ENCODE measurements at places on chromosomes 3 and 15.
A peak's percentile ranks its signal among the peaks of the same experiment; 100 is the strongest.

- no peak for DNase-seq
These were observed 935.2 kb downstream of the TBL1XR1 start for GRCh38 chr3:176262071-176262470.

DNA sequence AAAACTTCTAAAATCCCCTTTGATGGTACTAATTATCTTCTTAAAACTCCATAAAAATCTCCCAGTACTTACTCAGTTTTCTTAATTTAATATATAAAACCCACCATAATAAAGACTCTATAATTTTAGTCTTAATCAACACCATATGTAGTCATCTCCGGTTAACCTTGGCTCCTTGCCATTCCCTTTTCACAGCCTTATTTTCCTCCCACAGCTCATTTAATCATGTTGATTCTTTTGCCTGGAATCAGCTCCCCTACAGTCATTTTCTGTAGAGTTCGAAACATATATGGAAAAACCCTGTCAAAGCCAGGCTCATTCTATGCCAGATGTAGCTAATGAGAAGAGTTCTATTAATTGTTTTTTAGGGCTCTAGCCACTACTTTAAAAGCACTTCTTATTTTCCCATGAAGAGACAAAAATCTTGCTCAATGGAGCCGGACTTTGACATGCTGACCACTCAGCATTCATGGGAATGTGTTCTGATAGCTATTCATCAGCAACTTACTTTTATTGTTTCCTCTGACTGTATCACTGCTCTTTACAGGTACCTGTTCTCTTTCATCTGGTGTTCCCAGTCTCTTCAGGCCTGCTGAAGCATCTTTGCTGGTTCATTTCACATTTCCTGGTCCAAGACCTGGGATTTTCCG lies 573.4 kb downstream of the NAALADL2 start:
- peak; percentile 92 for DNase-seq

GRCh38 chr3:38646630-38647029 lies 2.9 kb downstream of the SCN5A start:
- DNase-seq: no peak

DNA sequence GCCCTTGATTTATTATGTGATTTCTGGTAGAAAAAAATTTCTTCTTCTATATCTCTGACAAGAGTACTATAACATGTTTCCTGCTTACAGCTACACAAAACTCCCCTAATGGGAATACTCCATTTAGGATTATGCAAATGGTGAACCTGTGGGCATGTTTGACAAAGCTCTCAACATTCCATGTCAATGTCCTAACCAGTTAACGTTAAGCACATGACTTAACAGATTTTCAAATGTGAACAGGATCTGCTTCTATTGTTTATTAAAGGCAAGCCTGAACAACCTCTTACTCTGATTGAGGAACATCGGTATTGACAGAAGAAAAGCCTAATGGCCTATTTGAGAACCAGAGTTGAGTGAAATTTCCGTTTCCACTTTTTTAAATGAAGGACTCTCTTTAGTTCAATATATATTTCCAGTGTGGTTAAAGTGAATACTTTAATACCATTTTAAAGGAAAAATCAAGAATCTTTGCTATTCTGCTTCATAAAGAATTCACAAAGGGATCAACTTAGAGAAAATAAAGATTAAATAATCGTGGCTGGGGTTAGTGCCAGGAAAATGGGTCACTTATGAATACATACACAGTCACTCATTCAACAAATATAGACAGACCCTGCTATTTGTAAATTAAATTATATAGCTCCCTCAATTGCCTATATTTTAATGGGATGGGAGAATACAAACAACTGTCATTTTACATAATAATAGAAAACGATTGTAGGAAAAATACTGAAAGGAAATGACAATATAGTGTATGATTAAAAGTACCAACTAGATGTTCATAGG lies 300.3 kb upstream of the CBLB start:
- DNase-seq: peak; percentile 57

GRCh38 chr15:88792342-88793282 lies 10.6 kb upstream of the ACAN start:
- no peak for DNase-seq

DNA sequence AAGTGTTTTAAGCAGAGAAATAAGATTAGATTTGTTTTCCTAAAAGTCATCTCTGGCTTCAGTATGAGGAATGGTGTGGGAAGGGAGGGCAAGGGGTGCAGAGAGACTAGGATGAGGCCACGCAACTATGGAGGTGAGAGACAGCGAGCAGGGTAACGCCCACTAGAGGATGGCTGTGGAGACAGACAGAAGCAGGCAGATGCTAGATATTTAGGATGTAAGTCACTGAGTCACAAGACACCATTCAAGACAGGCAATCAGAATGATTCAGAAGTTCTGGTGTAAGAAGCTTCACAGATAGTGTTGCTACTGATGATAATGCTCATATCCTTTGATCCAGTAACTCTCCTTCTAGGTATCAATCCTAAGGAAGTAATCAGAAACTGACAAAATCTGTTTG lies 19.1 kb downstream of the HSPBAP1 start:
- DNase-seq: no peak

DNA sequence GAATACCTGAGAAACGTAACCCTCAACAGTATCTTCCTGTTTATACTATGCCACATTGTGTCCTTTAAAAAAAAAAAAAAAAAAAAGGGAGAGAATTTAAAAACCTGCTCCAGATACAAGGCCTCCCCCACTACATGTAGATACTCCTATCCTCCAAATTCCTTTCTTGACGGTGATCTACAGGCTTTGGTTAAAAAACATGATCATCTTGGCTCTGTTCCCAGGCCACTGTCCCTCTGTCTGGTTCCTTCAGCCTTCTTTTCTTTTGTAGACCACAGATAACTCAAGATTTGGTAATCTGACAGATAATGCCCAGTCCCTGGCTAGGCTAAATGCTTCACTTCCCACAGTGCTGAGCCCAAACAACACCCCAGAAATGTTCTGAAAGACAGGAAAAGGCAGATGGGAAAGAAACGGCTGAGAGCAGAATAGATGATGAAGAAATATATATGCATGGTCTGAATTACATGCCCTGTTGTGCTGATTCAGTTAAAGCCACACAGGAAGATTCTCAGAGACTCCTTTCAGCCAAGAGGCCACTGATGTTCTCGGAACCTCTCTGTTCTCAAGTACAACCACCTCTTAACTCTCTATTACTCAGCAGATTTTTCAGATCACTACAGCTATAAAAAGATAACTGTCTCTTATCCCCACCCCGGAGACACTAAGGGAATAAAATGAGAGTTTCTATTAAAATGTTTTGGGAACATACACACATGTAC lies 48.3 kb downstream of the NPTN start:
- DNase-seq: no peak

DNA sequence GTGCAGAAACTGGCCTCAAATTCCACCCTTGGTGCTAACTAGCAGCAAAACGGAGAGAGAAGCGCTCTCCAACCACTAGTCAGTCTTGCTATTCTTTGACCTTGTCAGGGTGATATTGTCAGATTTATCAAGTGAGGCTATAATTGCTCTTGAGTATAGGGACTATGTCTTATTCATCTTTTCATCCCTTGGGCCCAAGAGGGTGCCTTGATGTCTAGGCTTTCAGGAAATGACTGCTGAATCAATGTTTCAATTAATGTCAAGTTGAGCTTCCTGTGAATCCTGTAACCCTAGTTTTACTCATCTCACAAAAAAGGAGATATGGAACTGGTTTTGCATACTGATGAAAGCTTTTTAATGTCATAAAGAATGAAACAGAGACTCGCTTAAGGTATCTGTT lies 701.3 kb downstream of the EDEM1 start:
- DNase-seq: no peak

- DNase-seq: no peak
These were observed 143.1 kb upstream of the LINGO1 start for GRCh38 chr15:77775837-77776236.

- no peak for DNase-seq
These were observed 685.3 kb downstream of the GRM7 start for GRCh38 chr3:7546253-7546652.

DNA sequence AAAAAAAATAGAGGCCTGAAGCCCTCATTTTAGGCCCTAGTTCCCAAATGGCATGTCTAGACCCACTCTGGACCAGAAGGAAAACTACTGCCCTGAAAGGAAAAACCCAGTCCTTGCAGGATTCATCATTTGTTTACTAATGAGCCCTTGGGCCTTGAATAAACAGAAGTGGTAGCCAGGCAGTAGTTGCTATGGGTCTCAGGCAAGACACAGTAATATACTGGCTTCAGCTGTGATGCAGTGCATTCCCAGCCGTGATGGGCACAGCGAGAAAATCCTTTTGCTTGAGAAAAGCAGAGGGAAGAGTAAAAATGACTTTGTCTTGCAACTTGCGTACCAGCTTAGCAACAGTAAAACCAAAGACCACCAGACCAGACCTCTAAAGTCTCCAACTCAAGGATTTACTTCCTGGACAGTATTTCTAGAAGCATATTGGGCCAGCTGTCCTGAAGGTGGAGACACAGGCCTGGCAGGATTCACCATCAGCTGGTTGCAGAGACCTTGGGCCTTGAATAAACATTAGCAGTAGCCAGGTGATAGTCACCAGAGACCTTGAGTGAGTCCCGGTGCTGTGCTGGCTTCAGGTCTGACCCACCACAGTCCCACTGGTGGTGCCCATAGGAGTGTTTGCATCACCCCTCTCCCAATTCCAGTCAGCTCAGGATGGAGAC lies 208.3 kb upstream of the SLITRK3 start:
- no peak for DNase-seq

DNA sequence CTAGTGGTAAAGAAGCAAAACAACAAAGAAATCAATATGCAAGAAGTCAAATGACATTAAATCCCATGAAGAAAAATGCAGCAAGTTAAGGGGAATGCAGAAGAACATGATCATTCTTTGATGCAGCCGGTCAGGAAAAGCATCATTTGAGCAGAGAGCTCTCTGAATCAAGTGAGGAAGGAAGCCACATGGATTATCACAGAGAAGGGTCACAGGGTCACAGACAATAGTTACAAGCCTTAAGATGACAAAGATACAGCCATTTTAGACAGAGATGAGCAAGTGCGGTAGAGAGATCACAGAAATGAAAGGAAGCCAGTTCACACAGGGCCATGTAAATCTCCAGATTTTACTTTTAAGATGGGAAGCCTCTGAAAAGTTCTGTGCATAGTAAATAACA lies 43.9 kb downstream of the UBE3A start:
- DNase-seq: no peak

DNA sequence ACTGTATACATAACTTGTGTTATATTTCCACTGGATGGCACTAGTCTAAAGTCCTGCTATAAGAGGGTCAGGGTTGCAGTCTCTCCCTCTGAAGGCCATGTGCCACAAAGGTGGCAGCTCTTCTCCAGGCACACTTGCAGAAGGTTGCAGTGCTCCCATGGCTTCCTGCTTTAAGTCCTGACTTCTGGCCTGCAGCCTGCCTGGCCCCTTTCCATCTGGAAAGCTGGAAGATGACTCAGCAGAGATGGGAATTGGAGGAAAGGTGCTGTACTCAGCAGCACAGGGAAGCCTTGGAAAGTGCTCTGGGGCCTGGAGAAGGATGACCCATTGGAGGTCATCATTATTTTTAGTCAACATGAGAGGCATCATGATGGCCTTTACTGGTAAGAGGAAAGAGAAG lies 40.9 kb upstream of the MRPL3 start:
- peak; percentile 21 for DNase-seq

DNA sequence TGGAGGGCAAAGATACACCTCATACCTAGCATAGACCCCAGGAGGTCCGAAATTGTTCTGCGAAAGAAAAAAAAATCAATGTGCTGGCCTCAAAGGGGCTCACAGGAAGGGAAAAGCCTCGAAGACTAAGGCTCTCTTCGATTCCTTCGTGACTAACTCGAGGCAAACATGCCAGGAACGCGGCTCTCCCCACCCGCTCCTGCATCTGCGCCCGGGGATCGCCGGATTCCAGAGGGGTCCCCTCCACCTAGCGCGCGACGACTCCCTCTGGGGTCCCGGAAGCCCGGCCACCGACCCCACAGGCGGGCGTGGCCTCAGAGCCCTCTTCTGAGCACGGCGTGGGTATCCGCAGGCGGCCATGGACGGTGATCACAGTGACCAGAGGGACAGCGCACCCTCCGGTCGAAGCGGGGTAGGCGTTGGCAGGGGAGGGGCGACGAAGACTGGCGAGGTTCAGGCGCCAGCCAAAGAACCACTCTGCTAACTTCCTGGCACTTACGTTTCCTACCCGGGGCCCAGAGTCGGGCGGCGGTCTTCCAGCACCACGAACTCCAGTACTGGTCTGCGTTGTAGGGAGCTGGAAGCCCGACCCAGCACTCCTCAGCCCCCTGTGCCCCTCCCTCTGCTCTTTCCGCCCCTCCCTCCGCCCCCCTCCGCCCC lies 515 bp upstream of the EIF3J start:
- DNase-seq: no peak

GRCh38 chr15:73368301-73369136 lies at the start of gene HCN4:
HCN4 (minus strand) TSS chr15:73368958; CDS start chr15:73368270, 688 bp downstream.
- peak; percentile 40 for DNase-seq

DNA sequence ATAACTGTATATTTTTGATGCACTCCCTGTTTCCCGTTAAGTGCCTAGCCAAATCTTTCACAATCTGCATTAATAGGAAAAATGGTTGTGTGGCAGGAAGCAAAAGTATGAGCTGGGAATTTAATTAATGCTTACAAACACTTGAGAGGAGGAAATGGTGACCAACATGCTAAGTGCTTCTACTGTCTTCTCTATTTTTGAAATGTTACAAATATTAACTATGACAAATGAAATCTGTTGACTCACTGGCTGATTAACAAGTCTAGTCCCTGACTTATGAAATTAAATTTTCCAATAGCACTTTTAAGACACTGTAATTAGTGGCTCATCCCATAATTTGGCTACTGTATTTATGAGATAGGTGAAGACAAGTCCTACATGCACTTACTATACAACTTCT lies 446.9 kb upstream of the DPPA4 start:
- DNase-seq: no peak

DNA sequence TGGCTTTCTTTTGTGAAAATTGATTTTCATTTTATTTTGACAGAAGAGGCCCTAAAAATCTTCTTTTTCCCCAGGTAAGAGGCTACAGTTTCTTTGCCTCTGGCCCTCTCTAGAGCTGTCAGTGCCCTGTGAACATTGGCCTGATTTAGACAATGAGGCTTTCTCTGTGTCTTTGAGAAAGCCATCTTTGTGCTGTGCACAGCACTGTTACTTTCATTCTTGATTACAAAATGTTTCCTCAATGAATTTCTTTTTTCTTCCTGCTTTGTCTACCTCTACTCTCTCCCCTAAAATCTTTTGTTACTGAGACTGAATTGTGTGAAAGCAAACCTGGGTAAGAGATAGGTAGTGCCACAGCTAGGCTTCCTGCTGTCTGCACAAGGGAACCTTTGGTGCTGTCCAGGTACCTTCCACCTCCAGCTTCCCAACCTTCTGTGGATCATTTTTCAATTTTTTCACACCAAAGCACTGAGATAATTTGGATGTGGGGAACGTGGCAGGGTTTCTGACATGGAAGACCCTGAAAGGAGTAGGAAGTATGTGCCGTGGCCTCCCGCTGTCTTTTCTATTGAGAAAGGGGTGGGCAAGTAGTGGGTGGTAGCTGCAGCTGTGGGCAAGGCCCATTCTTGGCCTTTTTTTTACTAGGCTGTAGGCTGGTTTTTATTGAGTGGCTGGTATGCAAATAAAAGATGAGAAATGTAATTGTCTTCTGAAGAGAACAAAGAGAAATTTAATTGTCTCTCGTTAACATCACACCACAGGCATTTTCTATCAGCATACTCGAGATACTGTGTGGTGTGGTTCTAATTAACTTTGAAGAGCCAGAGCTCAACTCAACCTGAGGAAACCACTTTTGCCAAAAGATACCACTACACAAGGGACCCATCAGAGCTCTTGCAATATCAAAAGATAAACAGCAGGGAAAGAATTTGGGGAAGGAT lies 21.0 kb downstream of the RAB8B start:
- no peak for DNase-seq

GRCh38 chr3:41482134-41482533 lies 282.8 kb downstream of the CTNNB1 start:
- DNase-seq: no peak

All from NCI-H2171 treated with DMSO at 0.1 percent for 48 hours (cell line).